ENCODE measurements at places on chromosomes 11 and 22.

DNA sequence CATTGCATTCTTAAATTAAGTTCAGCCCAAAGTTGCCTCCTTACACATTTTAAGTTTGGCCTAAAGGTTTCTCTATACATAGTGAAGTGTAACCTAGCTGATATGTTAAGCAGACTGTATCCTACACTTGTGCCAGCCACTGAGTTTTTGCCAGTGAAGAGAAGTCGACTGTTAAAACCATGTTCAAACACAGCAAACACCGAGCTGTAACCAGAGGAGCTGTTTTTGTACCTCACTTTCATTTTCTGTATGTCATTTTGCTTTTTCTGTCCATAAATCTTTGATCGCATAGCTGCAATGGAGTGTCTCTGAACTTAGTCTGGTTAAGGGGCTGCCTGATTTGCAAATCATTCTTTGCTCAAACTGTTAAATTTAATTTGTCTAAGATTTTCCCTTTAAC is 403.7 kb downstream of the LUZP2 start:
- DNase-seq = no peak
- H3K27me3 ChIP-seq = no peaks in the 10 kb centered on the region
- no peak overlapping the region for H3K27ac ChIP-seq
- H3K36me3 ChIP-seq = no peaks in the 10 kb centered on the region
- H3K4me1 ChIP-seq = no peaks in the 10 kb centered on the region

DNA sequence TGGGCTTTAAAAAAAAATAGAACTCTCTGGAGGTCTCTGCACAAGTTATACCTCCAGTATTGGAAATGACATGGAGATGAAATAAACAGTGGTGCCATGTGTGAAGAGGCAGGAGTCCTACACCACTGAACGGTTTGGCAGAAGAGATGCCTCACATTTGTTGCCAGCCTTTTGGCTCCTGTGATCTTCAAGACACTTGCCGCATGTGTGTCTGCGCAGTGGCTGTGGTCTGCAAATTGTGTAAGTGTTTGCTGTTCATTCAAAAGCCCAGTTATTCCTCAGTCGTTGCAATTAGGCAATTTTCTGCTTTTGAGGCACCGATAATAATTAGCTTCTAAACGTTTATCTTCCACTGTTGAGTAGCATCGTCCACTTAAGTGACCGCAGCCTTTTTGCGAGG is 319.1 kb downstream of the BRD1 start:
- peaks cover 7% of the 10 kb centered on the region for H3K27me3 ChIP-seq
- H3K4me1 ChIP-seq = no peaks in the 10 kb centered on the region
- H3K36me3 ChIP-seq = no peaks in the 10 kb centered on the region
- H3K4me3 ChIP-seq = no peak overlapping the region
- H3K27ac ChIP-seq = no peak overlapping the region

DNA sequence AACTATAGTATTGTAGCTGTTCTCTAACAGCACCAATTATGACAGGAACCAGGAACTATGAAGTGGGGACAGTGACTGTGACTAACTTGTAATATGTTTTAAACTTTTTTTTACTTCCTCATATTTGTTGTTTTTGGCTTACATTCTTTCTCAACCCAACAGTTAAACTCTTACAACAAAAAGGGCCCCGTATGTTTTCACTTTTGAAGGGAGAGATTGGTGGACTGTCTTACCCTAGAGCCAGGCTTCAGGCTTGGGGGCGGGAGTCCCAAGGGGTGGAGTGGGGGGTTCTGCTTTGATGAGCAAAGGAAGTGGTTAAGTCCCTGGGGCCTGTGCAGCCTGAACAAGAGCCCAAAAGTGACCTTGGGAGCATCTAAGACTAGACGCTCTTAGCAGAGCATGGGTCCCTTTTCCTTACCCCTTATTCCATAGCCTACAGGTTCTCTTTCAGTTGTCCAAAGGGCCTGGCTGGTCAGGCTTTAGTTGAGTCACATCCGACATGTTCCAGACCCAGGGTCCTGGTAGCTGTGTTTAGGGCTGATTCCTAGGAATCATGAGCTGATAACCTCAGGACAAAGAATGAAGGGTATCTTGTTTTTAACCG is 38.8 kb downstream of the STIM1 start:
- DNase-seq = no peak
- peak overlapping the region; percentile 77 for H3K27ac ChIP-seq
- H3K36me3 ChIP-seq = no peaks in the 10 kb centered on the region
- H3K27me3 ChIP-seq = no peaks in the 10 kb centered on the region
- H3K4me1 ChIP-seq = peaks cover 16% of the 10 kb centered on the region

GRCh38 chr11:59523541-59523940 is 12.2 kb downstream of the OR4D9 start:
- no peak for DNase-seq
- H3K27ac ChIP-seq = no peak overlapping the region
- H3K27me3 ChIP-seq = peaks cover 47% of the 10 kb centered on the region
- no peaks in the 10 kb centered on the region for H3K36me3 ChIP-seq
- no peak overlapping the region for H3K4me3 ChIP-seq
- no peaks in the 10 kb centered on the region for H3K4me1 ChIP-seq

DNA sequence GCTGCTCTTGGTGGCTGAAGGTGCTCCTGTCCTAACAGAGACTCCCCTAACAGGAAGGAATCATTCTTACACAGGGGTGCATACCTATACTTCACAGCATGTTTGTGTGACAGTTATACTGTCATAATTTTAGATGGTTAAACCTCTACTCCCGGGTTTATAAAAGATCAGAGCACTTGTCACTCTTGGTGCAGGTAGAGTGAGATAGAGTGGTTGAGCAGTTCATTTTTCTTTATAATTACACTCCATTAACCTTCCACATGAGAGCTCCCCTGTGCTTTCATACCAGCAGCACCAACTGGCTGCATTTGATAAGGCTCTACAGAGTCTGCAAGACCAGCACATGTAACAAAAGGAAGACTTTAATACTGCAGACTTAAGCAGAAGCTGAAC is 72.9 kb downstream of the LARGE2 start:
- no peak overlapping the region for H3K27ac ChIP-seq
- H3K36me3 ChIP-seq = no peaks in the 10 kb centered on the region
- peaks cover 32% of the 10 kb centered on the region for H3K4me1 ChIP-seq
- DNase-seq = no peak

GRCh38 chr11:60834742-60835533 is 7.0 kb upstream of the CCDC86 start:
- H3K4me3 ChIP-seq = no peak overlapping the region
- H3K4me1 ChIP-seq = peaks cover 8% of the 10 kb centered on the region
- H3K36me3 ChIP-seq = no peaks in the 10 kb centered on the region

DNA sequence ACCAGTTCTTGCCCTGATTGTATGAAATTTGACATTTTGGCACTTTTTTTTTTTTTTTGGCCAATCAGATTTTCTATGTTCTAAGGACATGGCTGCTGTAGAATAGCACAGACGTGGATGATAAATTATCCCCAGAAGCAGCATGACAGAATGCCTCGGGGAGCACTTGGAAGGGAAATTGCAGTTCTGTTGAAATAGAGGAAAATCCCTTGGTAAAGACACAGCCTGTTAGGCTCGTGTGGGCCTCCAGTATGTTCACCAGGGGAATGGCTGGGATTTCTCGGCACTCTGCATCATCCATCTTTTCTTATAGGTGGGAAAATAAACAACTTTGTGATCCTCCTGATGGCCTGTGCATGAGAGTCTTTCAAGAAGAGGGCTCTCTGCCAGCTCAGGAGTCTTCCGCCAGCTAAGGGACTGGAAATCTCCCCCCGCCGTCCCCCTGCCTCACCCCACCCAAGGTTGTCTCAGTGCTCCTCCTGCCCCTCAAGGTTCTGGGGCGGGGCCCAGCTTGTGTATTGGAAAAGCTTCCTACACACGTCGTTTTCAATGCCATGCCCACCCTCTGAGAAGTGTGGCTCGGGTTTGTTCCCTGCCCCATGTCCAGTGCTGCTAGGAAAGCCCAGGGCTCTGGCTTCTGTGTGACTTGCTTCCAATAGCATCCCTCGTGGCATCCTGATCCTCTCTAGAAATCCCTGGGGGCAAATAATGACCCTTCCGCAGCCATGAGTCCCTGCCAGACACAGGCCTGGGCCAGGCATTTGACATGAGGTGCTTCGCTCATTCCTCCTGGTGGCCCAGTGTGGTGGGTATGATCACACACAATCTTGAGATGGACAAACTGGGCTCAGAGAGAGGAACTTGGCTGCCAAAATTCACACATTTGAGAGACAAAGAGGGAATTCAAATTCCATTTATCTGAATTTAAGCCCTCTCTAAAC is 70.6 kb upstream of the ATXN10 start:
- no peak overlapping the region for H3K4me3 ChIP-seq
- H3K36me3 ChIP-seq = peaks cover 10% of the 10 kb centered on the region
- H3K4me1 ChIP-seq = peaks cover 20% of the 10 kb centered on the region
- peak; percentile 59 for DNase-seq
- no peak overlapping the region for H3K27ac ChIP-seq

DNA sequence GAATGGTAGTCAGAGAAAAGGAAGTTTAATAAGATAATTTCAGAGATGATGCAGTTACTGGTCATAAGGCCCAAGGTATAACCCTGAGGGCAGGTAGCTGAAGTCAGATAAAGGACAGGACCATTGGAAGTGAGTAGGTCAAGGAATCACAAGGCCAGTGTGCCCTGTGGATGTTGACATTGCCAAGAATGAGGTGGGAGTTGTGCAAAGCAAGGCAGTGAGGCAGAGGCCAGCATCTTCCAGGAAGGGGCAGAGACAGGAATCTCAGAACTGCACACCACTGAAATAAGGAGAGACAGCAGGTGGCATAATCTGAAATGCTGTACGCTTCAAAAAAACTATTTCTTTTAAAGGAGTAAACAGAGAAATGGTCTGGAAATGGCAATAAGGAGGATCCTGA is 61.4 kb downstream of the ABTB2 start:
- H3K4me3 ChIP-seq = no peak overlapping the region
- H3K27me3 ChIP-seq = peaks cover 3% of the 10 kb centered on the region
- peaks cover 1% of the 10 kb centered on the region for H3K36me3 ChIP-seq
- DNase-seq = no peak
- peaks cover 2% of the 10 kb centered on the region for H3K4me1 ChIP-seq
- H3K27ac ChIP-seq = no peak overlapping the region

GRCh38 chr11:70483077-70483861 is 84.9 kb downstream of the CTTN start:
- H3K27me3 ChIP-seq = peaks cover 3% of the 10 kb centered on the region
- H3K27ac ChIP-seq = no peak overlapping the region
- no peak for DNase-seq
- H3K36me3 ChIP-seq = no peaks in the 10 kb centered on the region

GRCh38 chr22:32423664-32424063 is 11.6 kb upstream of the RTCB start:
- H3K4me1 ChIP-seq = peaks cover 5% of the 10 kb centered on the region
- H3K27me3 ChIP-seq = peaks cover 50% of the 10 kb centered on the region
- no peaks in the 10 kb centered on the region for H3K36me3 ChIP-seq
- H3K27ac ChIP-seq = no peak overlapping the region

DNA sequence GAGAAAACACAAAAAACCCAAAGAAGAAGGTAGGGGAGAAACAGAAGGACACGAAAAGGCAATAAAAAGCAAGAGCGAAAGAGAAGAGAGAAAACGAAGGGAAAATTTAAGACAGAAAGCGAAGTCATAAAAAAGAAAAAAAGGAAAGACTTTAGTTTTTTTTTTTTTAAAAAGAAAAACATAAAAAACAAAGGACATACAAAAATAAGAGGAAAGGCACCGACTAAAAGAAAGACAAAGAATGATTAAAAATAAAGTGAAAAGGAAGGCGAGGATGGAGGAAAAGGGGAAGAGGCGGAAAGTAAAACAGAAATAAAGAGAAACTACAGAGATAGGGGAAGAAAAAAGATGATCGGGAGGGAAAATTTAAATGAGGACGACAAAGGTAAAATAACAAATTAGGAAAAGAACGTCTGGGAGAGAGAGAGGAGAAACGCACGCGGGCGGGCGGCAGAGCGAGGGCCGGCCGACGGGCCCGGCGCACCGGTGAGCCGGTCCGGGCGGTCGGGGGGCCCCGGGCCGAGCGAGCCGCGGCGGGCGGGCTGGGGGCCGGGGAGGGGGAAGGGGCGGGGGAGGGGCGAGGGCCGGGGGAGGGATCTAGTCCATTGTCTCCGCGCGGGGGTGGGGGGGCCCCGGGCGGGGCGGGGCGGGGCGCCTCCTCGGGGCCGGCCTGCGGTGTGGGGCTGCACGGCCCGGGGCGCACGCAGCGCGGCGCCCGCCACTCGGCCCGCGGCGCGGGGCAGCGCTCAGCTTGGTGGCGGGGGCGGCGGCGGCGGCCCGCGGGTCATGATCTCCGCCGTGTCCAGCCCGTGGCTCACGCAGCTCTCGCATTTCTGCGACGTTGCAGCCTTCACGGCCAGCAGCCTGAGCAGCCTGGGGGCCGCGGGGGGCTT is at the start of gene TBX1:
TBX1 (plus strand) TSS at position 721 of the 893 bp plus-strand sequence; CDS start at position 787, 66 bp downstream.
- DNase-seq = no peak
- H3K27ac ChIP-seq = no peak within 1 kb of the TSS
- peaks cover 24% of the 10 kb centered on the region for H3K4me1 ChIP-seq
- no peaks in the 10 kb centered on the region for H3K36me3 ChIP-seq

- DNase-seq = no peak
- H3K4me3 ChIP-seq = no peak overlapping the region
- peaks cover 27% of the 10 kb centered on the region for H3K36me3 ChIP-seq
- H3K27me3 ChIP-seq = no peaks in the 10 kb centered on the region
- no peak overlapping the region for H3K27ac ChIP-seq
Measured at GRCh38 chr22:42877597-42878340, 20.7 kb upstream of the ARFGAP3 start.

Measured in chondrocyte (in vitro differentiated cells).